ENCODE measurements at places on chromosomes 5 and 9.

- peak; percentile 81 for DNase-seq
Observed at GRCh38 chr9:76810377-76810957, 46.2 kb downstream of the PCA3 start.

DNA sequence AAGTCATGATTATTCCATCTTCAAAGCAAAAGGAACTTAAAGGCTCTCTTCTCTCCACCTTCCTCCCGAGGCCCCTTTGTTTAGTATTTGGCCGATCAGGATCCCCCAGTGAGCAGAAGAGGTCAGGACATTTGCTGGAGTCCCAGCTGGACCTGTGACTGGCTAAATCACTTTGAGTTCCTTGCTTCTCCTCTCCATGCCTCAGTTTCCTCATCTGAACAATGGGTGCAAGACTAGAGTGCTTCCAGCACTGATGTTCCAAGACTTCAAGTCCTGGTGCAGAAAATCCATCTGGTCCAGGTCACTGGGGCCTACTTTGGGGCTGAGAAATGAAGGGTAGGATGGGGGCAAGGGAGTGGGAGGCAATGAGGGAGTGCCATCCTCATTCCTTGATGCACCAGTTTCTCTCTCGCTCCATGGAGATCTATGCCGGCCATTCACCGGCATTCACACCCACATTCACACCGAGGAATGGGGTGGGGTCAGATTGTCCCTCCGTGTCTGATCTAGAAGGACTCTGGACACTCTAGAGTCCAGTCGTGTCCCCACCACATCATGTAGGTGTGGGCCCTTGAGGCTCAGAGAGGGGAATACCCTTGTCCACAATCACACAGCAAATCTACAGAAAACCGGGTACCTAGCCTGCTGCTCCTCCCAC, 38.7 kb upstream of the IL17B start:
- DNase-seq, result no peak

GRCh38 chr9:34512131-34513078, 10.4 kb downstream of the ENHO start:
- no peak for DNase-seq

GRCh38 chr9:38036359-38037084, 32.5 kb downstream of the SHB start:
- no peak for DNase-seq

DNA sequence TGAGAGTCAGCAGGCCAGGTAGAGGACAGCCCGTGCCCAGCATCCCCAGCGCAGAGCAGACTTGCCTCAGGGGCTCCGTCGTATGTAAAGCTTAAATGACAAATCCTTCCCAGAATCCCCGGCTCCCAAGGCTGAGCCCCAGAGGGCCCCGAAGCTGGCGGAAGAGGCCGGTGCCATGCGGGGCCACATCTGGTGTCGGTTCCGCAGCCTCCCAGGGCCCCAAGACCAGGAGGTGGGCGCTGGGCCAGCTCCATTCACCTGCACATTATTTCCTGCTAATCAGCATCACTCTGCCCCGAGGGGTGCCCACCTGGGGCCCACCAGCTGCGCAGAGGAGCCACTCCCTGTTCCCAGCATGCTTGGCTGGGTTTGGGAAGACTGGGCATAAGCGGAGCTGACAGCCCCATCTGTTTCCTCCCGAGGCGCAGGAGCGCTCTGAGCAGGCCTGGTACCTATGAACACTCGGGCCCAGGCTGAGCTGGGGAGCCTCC, 124.0 kb upstream of the PPP1R26 start:
- DNase-seq, result no peak

GRCh38 chr5:38528162-38528703, 28.2 kb downstream of the LIFR start:
- DNase-seq, result no peak
